ENCODE measurements at places on chromosomes 2 and 18.

- DNase-seq: no peak
Measured at GRCh38 chr2:32068-32467, 14.2 kb downstream of the FAM110C start.

DNA sequence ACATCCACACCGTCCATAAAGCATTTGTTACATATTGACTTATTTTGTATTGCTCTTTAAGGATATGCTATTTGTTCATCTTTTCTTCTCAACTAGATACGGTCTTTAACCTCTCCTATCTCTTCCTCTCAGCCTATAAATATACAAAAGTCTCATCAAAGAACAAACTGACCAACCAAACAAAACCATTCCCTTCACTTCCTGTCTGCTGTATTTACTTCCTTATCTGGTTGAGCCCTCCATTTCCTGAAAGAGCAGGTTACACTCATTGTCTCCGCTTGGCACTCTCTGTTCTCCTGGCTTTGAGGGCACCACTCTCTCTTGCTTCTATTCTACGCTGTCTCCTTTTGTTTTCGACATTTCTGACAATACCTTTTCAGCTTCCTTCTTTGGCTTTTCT, 431.9 kb upstream of the TCF4 start:
- DNase-seq: no peak

DNA sequence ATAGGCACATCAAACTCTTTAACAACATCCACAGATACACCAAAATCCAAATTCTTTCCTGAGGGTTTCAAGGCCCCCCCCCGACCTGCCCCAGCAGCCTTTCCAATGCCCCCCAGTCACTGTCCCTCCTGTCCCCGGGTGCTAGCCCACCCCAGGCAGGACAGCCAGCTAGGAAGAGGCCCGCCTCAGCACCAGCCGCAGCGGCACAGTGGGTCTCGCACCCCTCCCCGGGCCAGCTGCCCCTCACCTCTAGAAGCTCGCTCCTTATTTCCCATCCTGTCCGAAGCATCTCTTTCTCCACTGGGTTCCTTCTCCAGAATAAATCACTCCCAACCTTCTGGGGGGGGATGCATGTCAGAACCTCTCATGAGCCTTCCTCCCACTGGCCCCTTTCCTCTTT, 69.4 kb downstream of the FBXO15 start:
- no peak for DNase-seq

DNA sequence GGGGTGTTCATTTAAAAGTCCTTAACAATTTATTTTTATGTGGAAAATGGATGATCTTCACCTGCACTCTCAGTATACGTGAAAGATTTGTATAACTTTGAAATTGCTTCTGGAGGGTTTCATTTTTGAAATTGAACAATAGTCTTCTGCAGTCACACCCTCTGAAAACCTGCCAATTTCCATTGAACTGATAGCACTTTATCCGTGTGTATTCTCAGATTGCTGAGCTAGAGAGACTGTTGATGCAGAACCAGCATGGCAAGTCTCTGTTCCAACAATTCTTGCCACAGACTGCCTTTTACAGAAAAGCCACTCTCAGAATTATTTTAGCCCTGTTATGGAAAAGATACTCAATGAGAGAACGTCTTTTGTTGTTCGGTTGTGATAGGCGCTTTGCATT, 6.6 kb upstream of the GULP1 start:
- DNase-seq: no peak

DNA sequence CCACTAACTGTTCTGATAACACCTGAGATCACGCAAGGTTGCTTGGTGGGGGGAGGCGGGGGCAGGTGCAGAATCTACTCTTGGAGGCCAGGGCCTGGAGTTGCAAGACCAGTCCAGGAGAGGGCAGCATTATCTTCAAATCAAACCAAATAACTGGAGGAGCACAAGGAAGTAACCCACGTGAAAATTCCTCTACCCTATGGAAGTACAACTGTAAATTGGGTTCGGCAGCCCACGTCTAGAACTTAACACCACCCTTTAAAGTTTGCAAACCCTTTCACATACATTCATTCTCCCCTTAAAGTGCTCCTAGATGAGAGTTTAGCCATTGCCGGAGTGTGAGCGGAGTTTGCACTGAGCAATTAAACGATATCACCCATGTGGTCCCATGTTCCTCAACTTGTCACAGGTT, 19.6 kb upstream of the CXCR1 start:
- DNase-seq: peak; percentile 33

DNA sequence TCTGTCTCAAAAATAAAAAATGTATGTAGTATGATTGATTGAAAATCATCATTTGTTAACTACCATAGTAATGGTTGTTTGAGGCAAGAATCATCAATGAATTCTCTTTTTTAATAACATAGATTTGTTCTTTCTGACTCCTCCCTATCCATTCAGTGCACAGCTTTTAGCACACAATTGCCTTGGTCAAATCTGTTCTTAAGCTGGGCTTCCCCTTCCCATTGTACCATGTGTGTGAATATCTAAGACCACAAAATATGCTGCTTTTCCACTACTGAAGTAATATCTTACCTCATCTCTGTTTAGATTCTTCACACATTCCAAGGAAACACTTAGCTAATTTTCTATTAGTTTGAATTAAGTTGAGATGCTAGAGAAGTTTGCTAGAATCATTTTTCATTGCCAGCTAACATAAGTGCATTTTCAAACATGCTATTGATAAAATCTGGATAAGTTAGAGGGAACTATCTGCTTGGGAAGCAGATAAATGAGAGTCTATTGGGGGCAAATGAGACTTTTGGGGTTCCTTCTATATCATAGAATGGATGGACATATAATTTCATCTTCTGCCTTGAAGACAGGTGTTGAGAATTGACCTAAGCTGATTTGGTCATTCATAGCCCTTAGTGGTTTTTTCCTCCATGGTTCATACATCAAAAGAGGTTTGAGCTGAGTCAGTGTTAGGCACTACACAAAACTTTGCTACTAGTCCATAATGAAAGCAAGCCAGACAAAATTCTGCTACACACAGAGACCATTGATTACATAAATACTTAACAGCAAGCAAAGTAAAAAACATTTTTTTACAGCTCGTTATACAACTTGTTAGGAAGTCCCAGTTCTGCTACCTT, 231.9 kb downstream of the PLCL1 start:
- DNase-seq: no peak

DNA sequence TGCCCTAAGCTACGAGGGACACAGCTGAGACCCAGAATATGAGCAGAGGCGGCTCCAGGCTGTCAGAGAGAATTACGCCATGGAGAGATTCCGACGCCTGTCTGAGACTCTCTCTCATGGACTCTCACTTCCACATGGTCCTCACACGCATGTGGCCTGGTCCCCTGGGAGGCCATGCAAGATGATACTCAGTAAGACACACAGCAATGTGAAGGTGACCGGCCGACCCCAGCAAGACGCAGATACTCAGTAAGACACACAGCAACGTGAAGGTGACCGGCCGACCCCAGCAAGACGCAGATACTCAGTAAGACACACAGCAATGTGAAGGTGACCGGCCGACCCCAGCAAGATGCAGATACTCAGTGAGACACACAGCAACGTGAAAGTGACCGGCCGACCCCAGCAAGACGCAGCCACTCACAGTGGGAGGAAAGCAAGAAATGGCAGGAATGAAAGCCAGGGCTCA, 400.8 kb upstream of the MYT1L start:
- no peak for DNase-seq

DNA sequence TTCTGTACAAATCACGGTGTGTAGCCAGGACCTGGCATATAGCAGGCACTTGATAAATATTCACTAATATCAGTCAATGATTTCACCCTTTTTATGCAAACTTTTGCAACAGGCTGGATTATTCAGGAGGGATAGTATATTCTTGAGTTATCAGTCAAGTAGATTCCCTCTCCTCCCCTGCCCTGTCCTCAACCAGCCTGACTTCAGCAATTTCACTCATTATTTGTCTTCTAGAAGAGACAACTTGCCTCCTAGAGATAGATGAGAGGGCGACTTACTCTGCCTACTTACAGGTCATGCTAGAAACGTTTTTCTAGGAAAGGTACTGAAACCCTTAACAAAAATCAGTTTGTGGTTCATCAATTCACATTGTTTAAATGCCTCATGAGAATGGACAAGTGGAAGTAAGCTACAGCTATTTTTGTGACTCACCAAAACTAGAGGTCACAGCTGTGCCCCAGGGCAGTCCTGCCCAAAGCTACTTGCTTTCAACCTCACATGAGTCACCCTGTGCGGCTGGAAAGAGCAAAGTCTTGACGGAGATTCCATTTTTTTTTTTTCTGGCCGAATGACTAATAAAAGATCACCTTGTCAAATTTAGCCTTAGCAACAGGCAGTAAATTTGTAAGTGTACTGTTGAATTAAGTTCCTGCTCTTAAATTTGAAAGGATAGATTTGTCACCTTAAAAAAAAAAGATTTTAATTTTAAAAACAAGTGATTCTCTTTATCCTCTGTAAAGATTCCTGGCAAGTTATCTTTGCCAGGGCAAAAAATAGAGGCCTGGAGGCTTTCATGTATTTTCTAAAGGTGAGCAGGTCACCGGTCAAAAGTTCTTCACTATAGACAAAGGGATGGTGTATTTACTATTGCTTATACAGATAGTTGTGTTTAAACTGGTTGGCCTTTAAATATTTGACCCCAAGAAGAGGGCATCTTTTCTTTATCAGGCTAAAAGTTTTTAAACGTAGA, 109.0 kb upstream of the SLC35G4 start:
- DNase-seq: no peak

DNA sequence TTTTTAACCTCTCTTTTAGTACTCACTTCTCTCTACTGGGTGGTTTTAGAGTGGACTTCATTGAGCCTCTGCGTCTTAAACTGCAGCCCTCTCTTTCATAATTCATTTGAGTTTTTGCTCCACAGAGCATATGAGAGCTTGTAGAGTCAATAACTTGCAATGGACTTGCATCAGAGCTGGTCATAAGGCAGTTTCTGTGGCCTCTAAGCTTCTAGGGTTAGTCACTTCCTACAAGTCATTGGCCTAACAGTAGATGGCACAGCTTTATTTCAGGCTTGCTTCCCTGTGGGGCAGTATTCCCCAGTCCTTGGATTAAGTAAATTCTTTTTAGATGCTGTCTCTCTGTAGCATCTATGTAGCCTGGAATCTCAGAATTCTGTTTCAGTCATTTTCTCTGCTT, 1435.7 kb downstream of the LRP1B start:
- DNase-seq: no peak

- DNase-seq: no peak
Measured at GRCh38 chr2:238106698-238107524, 6.8 kb downstream of the ESPNL start.

DNA sequence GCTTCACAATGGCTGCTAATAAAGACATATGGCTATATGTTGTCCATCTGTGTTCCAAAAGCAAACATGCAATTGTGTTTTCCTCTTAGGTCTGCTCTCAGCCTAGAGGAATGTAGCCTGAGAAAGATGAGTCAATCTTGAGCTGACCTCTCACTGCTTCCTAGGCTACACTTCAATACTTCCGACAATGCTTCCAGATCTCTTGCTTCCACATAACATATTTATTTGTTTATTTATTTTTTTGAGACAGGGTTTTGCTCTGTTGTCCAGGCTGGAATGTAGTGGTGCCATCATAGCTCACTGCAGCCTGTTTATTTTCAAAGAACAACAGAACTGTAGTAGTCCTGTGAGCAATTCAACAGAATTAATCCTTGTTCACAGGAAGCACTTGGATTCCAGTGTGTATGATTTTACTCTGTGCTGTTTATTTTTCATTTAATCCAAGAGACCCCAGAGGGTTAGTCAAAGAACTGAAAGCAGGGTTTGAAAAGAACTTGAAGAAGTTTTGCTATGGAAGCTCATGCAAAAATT, 437.9 kb downstream of the TXNL1 start:
- DNase-seq: no peak

- no peak for DNase-seq
Measured at GRCh38 chr18:44682201-44682870, 1.6 kb downstream of the SETBP1 start.

DNA sequence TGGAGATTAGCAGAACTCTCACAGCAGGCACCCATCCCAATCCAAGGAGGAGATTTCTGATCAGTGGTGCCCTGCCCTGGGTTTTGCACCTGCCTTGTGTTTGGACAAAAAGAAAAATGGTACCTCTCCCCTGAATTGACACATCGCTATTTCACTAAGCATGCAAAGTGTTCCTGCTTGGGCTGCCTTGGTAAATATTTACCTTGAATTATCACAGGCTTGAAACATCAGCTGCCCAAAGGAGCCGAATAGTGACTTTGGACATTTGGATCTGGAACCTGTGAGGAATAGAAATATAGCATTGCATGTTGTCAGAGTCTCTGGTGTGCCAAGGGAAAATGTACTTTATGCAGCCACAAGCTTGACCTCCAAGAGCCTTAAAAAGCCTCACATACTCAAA, 926.4 kb upstream of the FANCL start:
- DNase-seq: no peak

GRCh38 chr2:196592331-196592910, 47.1 kb upstream of the CCDC150 start:
- DNase-seq: peak; percentile 46

GRCh38 chr2:182818501-182818900, 47.9 kb downstream of the FRZB start:
- DNase-seq: no peak

DNA sequence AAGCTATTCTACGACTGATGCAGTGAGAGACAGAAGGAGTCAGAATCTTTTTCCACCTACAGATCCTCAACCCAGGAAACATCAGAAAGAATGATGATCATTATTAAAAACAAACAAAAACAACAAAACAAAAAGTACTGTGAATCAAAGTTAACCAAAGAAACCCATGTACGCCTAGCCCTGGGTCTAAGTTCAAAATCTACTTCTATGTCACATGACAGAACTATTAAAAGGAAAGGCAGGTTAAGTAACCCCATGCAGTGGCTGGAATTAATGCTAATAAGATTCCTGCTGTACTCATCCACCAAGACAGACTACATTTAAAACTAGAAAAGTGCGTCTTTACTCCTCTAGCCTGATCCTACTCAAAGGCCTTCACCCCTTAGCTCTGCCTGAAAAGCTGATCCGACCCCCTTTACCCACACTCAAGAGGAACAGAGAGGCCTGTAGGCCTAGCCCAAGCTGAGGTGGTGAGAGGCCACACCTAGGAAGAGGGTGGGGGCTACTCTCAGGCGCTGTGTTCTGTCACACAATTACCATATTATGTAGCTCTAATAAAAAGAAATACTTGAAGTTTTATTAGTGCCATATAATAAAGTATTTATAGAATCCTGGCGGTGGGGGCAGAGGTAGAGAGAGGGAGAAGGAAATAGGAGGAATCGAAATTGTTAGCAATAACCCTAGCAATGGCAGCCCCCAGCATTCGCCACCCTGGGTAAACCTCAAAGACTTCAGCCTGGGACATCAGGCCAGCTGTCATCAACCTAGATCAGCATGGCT, 37.1 kb downstream of the NHEJ1 start:
- DNase-seq: no peak

DNA sequence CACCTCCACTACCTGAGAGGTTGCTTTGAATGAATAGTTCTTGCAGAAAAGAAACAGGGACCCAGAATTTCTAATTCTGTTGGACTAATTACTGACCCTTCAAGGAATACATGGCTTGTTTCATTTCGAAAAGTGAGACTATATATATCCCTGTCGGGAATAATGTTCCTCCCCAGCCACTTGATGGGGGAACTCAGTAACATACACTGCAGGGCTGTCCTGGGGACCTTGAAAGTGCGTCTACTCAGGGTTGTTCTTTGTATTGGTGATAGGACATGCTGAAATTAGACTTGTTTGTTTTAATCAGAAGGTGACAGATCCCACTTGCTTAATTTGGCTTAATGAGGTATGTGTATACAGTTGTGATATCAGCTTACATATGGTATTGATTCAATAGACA, 25.5 kb downstream of the MGAT5 start:
- DNase-seq: no peak
